Stimulated activated CD4-positive, alpha-beta T cell treated with anti-CD3 and anti-CD28 coated beads, TNF-alpha, amount 100 ng/mL, for 48 hours (primary cell): ENCODE measurements at places on chromosomes 1 and 21.
A peak's percentile ranks its signal among the peaks of the same experiment; 100 is the strongest.

DNA sequence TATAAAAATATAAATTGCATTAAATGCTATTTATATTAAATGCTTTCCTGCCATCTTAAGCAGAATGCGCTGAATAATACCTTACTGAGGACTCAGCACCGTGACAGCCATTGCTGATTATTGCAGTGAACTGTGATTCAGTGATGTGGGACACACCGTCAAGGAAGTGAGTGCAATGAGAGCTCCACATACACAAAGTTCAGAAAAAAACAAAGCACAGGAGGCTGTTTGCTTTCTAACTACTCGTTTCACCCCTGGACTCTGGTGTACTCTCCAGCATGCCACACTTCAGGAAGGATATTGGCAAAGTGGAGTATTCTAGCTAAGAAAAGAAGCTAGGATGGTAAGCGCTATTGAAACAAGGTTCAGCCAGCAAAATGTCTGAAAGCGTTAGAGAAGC is 57.4 kb upstream of the CXADR start:
- DNase-seq = no peak

- no peak for DNase-seq
Observed at GRCh38 chr1:232577772-232578171, 52.2 kb downstream of the SIPA1L2 start.

- DNase-seq = no peak
Observed at GRCh38 chr1:205013683-205014367, 29.2 kb upstream of the CNTN2 start.

- no peak for DNase-seq
Observed at GRCh38 chr1:220791285-220791684, 4.6 kb downstream of the MTARC1 start.

DNA sequence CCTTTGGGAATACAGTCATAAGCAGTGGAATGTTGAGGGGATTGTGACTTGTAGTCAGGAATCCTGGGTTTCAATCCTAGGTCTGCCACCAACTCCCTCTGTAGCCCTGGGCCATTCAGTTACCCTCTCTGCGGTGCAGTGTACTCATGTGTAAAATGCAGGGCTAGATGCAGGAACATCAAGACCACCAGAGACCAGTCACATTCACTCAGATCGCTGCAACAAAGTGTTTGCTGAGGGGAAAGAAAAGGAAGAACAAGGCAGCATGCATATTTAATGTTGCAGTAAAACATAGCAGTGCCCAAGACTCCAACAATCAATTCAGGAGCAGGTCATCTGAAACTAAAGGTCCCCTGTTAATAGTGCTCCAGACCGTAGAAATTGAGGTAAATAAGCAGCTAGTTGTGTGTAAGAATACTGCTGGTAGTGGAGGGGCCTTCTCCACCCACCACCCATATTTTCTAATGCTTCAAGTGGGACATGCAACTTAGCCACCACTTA is 410.7 kb downstream of the OMA1 start:
- DNase-seq = no peak

DNA sequence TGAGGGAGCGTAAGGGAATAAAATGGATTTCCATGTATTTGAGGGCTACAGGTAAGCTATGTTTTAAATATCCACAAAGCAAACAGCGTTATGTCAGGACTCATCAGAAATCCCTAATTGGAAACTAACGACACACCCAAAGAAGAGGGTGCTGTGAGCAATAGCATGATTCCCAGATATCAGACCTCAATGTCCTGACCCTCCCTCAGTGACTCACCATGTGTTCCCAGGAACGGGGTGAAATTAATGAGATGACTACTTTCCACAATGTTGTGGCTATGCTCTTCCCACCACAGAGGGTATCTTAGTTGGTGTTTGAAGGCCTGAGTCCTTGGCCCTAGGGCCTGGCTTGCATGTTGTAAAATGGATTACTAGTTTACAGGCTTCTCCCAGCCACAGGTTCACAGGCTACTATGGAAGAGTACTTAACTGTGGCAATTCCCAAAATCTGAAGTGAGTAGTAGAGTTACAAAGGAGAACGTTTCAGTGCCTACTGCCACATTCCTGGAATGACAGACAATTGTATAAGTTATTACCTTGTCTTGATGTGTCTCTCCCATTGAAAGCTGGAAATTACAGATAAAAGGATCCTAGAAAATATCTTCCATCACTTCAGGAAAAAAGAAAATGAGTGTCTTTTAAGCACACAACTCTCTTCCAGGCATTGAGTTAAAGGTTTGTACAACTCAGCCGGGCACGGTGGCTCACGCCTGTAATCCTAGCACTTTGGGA is 1.7 kb upstream of the KRTAP11-1 start:
- DNase-seq = no peak

- DNase-seq = no peak
Observed at GRCh38 chr1:33429332-33429731, 1.6 kb downstream of the PHC2 start.

DNA sequence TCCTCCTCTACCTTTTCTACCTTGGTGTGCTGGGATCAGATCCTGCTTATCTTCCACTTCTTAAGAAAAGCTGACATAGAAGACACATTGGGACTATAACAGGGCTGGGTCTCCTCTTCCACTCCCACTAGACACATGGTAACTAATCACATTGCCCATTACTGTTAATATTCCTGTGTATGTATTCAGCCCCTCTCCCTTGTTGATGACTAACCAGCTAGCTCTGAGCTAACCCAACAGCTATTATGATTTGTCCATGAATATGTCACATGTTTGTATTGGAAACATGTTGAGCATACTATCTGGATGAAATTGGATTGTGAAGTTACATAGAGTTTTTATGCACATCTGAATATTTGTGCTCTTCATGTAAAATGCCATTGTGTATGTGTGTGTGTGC is 52.9 kb downstream of the MPZL1 start:
- DNase-seq = no peak

DNA sequence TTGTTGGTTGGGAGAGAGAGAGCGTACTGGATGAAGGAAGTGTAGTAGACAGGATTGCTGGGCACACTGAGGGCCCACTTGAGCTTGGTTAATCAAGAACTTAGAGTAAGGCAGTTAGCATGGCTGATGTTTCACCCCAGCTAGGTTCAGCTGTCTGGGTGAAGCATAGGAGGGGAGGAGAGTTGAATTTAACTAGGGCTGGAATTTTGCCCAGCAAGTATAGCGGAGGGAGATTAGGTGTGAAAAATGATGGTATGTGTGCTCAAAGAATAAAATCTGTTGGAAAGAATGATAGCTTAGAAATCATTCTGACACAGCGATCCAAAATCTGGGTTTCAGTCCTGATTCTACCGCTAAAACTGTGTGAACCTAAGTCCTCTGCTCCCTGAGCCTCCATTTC is 461.5 kb upstream of the PROX1 start:
- no peak for DNase-seq

DNA sequence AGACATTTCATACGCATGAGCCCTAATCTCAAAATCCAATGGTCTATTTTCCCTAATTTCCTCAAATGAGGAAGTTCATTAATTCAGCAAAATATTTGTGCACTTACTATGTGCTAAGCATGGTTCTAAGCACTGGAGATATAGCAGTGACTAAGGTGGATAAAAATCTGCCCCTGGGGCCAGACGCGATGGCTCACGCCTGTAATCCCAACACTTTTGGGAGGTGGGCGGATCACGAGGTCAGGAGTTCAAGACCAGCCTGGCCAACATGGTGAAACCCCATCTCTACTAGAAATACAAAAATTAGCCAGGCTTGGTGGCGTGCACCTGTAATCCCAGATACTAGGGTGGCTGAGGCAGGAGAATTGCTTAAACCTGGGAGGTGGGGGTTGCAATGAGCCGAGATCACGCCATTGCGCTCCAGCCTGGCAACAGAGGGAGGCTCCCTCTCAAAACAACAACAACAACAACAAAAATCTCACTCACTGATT is 4.3 kb upstream of the MIIP start:
- no peak for DNase-seq

GRCh38 chr1:27430903-27431600 is 38.6 kb downstream of the GPR3 start:
- DNase-seq = no peak

- no peak for DNase-seq
Observed at GRCh38 chr1:152537496-152537895, 23.2 kb downstream of the CRCT1 start.

GRCh38 chr1:70719154-70719553 is 308.1 kb downstream of the CTH start:
- DNase-seq = no peak

DNA sequence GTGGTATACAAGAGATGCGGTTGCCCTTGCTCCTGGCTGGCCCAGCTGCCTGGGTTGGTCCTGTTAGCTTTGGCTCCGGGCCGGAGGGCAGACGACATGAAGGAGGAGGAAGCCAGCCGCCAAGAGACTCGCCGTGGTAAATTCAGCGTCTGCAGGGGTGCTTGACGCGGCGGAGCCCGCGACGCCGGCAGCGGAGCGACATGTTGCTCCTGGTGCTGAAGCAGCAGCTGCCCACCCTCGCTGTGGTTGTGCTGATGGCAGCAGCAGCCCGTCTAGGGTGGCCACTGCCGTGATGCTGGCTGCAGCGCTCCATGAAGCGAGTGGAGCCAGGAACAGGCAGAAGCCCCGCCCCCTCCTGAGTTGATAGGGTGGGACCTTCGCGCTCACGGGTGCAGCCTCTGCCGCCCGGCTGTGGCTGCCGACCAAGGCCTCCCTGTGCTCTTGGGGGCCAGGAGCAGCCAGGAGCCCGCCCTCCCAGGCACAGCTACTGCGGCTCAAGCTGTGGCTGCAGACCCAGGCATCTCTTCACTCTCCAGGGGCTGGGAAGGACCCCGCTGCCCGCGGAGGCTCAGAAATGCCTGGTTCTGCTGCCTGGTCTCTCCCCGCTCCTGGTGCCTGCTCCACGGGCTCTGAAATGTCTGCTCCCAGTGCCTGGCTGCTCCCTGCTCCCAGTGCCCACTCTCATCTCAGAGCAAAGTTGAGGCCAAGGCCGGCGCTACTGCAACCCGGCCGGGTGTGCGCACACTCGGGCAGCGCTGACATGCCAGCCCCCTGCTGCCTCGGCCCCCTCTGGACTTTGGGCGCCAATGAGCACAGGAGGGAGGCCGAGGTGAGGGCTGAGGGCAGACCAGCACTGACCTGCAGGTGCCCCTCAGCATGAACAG is 4.4 kb upstream of the ZNF692 start:
- peak; percentile 85 for DNase-seq

DNA sequence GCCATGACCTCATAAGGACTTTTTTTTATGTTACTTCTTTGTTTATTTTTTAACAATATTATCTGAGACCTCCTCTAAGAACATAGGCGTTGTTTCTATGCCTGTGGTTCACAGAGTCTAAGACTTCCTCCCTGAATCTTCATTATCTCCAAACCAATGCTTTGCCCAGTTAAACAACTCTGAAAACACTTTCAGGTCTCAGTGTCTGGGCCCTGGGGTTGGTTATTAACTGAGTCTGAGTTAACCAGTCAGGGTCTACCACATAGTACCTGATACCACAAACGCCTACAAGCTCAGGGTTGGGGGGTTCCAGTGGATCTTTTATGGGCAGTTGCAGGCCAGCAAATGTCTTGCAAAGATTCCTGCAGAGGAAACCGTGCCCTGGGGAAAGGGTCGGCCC is 138.2 kb downstream of the AJAP1 start:
- DNase-seq = no peak

- DNase-seq = no peak
Observed at GRCh38 chr1:46512135-46512791, 22.6 kb downstream of the DMBX1 start.

DNA sequence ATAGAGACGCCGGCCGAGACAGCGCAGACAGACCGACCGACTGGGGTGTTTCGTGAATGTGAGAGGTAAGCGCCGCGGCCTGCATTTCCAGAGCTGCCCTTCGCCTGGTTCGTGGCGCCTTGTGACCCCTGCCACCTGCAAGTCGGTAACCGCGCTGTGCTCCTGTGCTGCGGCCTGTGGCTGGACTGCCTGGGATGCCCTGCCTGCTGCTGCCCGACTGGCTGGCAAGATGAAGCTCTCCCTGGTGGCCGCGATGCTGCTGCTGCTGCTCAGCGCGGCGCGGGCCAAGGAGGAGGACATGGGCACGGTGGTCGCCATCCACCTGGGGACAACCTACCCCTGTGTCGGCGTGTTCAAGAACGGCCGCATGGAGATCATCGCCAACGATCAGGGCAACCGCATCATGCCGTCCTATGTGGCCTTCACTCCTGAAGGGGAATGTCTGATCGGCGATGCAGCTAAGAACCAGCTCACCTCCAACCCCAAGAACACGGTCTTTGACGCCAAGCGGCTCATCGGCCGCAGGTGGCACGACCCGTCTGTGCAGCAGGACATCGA is 150.8 kb downstream of the RRAGC start:
- no peak for DNase-seq

DNA sequence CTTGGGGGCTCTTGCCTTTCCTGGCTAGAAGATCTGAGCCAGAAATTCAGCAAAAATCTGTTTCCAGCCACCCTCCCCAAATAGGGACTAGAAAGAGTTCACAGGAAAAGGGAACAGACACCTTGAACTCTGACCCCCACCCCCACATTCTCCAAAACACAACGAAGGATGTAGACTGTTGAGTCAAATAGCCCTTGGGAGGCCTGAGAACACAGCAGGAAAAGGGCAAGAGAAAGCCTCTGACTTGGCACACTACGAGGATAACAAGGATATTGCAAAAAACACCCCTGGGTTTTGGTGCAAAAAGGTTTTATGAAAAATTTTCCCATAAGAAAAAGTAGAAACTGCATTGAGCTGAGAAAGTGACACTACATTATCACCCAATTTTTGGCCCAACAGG is 1.9 kb upstream of the YRDC start:
- no peak for DNase-seq

DNA sequence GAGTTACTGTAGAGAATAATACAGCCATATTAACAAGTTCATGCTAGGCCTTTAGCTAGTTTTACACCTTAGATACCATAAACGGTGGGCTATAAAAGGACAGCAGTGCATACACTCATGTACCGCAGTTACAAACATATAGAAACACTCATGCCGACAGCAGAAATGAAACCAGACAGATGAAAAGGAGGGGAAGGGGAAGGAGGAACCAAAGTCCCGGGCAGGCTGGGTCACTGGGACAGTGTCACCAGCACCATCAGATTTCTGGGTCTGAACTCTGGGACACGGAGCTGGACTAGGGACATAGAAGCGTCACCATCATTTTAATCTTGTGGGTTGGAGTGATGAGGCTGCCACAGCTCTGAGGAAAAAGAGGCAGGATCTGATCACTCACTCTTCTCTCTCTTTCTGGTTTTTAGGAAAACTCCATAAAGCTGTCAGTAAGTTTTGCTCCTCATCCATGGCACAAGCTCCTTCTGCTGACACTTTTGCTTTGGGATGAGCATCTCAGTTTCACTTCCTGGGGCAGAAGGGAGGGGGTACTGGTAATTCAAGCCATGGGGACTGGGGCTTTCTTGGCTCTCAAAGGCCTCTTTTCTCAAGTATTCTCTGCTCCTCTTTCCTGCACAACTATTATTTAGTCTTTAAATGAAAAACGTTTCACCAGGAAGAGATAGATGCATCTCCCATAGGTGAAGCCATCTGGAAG is 7.8 kb upstream of the ZNF691 start:
- no peak for DNase-seq

GRCh38 chr1:67807282-67807681 is 26.0 kb downstream of the GNG12 start:
- DNase-seq = no peak

GRCh38 chr1:91729621-91730358 is 156.2 kb downstream of the TGFBR3 start:
- no peak for DNase-seq
